ENCODE measurements at places on chromosomes 2 and 18.

- DNase-seq: no peak
Observed at GRCh38 chr2:72275084-72275483, 127.4 kb upstream of the CYP26B1 start.

DNA sequence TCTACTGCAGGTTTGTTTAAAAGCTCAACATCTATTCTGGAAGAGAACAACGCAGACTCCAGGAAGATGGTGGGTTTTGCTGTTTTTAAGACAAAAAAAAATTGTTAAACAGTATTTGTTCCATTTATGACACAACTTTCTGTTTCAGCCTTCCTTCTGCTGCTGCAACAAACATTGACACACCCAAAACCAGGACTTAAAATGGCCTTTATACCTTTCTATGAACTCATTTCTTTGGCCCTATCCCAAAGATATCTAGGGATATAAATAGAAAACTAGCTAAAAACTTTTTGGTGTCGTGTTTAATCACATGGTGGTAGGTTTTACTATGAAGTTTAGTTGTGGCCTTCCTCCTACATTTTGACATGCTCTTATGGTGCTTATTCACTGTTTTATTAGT lies 964 bp upstream of the GALNT3 start:
- no peak for DNase-seq

DNA sequence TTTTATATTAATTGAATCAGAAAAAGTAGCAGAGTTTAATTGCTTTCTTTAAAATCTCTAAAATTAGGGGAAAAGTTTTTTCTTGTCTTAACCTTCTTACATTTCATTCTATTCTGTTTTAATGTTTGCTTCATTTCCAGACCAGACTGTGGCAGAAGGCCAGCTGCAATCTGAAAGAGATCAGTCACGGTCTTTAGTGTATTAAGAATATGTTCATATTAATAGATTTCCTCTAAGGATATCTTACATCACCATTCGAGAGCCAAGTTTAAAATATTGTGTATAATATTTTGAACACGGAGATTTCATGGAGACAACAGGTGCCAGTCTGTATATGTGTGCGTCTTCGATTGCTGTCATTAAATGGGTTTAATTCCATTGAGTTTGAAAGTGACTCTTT lies 230.9 kb upstream of the ZSWIM2 start:
- DNase-seq: no peak

DNA sequence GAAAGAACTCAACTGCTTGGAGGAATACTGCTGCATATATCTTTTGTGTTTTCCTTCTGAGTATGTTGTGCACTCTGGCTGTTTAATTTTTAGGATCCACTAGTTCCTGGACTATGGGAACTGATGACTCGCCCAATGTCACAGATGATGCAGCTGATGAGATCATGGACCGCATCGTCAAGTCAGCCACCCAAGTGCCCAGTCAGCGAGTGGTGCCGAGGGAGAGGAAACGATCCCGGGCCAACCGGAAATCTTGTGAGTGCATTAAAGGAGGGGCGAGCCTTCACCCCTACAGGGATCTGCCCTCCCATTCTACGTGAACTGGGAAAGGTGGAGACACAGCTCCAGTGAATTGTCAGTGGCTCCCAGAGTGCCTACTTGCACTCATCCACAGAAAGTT lies 59.6 kb downstream of the TPGS2 start:
- no peak for DNase-seq

GRCh38 chr2:73333564-73333963 lies 40.2 kb upstream of the EGR4 start:
- no peak for DNase-seq

DNA sequence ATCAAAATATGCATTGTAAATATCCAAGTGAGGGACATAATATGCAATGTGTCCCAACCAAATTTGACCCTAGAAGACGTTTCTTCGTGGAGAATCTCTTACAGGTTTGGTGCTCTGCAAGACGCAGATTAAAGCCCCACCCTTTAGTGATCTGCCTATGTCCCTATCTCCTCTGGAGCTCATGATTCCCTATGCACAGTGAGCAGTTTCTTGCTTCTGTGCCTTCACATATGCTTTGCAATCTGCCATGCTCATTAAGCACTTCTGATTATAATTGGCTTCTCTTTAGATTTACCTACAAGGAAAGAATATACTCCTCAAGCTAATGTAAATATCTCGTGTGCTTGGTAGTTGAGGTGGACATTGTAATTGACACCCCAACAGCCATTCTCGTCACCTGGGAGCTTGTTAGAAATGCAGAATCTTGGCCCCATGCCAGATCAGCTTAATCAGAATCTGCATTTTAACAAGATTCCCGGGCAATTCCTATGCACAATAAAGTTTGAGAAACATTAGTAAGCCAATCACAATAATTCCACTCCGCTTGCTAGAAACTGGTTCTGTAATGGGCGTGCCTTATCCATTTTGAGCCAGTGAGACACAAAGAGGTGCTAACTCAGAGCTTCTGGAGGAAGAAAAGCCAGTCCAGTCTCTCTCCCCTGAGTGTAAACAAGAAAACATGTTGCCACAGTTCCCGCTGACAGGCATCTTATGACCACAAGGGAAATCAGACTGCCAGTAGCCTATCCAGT lies 2.8 kb upstream of the PUM2 start:
- DNase-seq: no peak

GRCh38 chr2:64453770-64454385 lies at the start of gene LGALSL:
Gene LGALSL, plus strand, starts transcription at chr2:64454162. Its CDS starts 384 bp downstream, at chr2:64454546.
- DNase-seq: no peak

DNA sequence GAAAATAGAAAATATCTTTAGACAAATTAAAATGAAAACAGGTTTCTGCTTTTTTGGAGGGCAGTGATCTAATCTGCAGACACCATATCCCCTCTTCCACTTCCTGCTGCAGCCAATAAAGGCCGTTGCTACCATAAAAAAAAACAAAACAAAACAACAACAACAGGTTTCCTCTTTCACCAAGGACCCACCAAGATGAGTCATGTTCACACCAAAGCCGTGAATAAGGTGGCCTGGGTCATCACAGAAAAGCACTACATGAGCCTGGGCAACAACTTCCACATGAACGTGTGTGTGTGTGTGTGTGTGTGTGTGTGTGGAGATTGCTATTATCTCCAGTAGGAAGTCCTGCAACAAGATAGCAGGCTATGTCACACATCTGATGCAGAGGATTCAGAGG lies 24.8 kb upstream of the TFCP2L1 start:
- DNase-seq: no peak

DNA sequence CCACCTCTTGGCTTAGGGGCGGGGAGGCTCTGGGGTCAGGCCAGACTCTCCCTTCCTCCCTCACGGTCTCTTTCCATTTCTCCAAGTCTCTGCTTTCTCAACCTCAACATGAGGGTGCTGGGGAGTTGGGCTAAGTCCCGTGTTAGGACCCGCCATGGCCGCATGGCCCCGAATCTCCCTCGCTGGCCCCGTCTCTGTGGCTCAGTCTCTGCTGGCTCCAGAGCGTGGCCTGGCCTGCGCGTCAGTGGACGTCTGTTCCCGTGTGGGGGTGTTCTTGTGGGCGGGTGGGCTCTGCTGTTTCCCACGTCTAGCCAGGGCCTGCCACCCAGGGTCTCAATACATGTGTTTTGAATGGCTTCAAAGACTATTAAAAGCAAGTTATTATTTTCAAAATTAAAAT lies 12.4 kb downstream of the ALLC start:
- DNase-seq: no peak

DNA sequence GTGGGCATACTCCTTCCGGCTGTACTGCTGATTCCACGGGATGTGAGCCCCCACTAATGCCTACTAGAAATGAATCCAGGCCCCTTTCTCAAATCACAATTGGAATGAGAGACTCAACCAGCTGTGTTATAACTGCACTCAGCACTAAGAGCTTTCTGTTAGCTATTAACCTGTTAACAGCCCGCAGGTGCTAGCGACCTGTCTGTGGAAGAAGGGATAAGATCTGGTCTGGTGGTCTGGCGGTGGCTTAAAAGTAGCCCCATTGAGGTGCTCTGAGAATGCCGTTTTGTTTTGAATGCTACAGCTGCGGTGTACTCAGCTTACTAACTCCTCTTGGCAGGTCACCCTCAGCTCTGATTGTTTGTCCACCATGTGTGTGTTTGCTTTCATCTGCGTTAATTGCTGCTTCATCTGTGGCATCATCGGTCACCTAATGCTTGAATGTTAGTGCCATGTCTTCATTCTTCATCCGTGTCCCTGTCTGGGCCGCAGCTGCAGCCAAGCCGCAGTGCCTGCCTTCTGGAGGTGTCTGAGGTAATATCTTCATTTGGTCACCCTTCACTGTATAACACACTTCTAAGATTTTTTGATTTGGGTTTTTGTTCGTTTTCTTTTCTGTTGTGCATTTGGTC lies 16.3 kb downstream of the RAB12 start:
- no peak for DNase-seq

- DNase-seq: no peak
Observed at GRCh38 chr18:74610051-74610615, 12.5 kb downstream of the ZNF407 start.

DNA sequence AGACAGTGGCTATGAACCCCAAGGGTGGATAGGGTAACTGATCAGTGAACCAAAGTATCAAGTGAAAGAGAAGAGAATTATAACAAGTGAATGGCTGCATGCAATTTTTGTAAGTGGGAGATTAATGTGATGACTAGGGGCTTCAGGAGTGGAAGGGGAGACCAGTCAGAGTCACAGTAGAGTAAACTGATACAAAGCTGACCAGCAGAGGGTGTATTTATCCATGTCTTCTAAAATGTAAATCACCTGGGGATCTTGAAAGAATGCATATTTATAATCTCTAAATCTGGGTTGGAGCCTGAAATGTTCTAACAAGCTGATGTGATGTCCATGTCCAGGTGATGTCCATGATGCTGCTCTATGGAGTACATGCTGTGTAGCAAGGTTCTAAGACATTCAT lies 1351.3 kb upstream of the CHAC2 start:
- DNase-seq: no peak

DNA sequence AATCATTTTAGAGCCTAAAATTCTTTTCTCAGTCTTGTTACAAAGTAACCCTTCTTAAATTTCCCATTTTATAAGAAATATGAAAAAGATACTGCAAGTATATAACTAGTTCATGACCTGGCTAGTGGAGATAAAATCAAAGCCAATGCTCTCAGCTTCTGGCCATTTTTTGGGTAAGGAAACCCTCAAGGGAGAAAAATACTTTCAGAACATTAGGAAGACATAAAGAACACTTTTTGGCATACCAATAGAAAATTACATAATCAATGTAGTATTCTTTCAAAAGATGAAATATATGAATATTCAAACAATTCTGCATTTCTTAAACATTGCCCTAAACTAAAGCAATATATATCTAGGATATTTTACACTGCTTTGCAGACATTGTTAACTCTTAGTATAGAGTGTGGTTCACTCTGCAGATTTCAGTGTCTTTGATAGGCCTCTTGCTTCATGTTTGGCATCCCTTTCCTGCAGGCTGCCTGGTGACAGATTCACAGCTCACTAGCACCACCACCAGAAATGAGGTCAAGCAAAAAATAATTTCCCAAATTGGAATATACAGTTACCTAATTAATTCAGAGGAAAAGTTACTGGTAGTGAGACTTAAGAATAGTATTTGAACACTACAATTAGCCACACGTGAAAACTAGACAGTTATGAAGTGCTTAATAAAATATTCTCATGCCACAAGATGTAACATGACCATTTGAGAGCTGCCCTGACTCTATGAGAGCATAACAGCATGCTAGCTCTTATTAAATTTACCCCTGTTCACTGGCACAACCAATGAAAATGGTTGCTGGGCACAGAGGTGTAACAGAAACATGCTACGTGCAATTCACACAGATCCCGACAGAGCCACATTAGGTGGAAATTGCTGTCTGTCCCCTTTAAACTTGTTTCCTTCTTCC lies 36.0 kb downstream of the PAIP2B start:
- DNase-seq: no peak

- DNase-seq: no peak
Observed at GRCh38 chr2:128402911-128403670, 84.4 kb upstream of the HS6ST1 start.

GRCh38 chr2:11647834-11648600 lies 22.0 kb downstream of the NTSR2 start:
- DNase-seq: no peak

DNA sequence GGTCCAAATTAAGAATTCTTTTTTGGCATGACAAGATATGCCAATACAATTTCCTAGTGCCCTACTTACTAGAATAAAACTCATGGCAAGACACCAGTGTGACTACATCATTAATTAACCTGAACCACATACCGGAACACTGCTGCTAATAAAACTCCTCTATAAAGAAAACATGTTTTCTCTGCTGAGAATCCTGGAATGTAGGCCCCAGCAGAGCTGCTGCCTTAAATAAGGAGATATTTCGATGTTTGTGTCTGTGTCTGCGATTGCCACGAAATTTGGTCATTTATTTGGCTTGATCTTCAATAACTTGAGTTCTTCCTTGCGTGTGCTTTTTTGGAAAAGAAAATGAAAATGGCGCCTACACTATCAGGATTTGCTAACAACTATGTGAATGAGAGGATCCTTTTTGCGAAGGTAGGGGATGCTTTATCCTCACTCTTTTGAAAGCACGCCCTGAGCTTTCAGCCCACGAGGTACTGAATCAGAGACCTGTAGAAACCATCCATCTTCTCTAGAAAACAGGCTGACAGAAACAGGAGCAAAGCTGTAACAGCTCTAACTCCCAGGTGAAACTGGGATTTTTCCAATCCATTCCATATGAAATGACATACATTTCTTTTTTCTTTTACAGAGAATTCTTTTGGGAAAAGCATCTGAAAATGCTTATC lies 27.0 kb downstream of the KLF7 start:
- DNase-seq: no peak

DNA sequence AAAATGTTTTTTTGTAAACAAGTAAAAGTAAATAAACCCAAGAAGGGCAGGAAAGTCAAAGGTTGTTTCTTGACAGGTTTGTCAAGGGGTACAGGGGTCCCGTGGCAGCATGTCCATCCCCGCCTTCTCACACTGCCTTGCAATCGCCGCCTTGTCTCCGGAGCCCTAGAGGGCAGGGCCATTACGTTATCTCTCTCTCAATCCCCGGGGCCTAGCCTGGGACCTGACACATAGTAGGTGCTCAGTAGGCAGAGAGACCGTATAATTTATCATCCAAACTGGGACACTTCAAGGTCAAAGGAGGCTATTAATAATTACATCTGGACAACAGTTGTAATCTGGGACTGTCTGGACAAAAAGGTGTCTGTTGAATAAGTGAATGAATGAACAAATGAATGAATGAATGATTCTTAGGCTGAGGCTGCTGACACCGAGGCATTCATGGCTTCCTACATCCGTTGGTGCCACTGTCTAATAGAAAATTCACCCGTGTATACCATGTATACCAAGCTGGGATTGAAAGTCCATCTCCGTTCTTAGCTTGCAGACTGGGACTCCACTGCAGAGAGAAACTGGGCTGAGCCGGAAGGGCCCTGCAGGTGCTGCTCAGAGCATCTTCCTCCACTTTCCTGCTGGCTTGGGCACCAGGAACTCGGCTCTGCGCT lies 44.8 kb upstream of the PLB1 start:
- DNase-seq: no peak

GRCh38 chr2:161321944-161322648 lies 13.9 kb downstream of the PSMD14 start:
- DNase-seq: no peak

GRCh38 chr2:124353656-124354055 lies 328.6 kb downstream of the CNTNAP5 start:
- no peak for DNase-seq

GRCh38 chr2:241378816-241379215 lies 22.7 kb downstream of the FARP2 start:
- no peak for DNase-seq
